Myometrial cell (primary cell): ENCODE measurements at places on chromosomes 1 and 21. TPM values are rescaled to one million over a fixed set of nuclear protein-coding genes. Genes with fewer than 3 reads are reported as not detected.

The S100A9 gene
- not detected in 2 replicates for total RNA-seq

The ODF2L gene
- 11.8 and 25.2 TPM in 2 replicates for total RNA-seq

The SPRR4 gene
- total RNA-seq = not detected in 2 replicates

The RNF207 gene
- total RNA-seq = 12.6 and 20.2 TPM in 2 replicates

The TMEM269 gene
- under 0.01 TPM in 1 of 2 replicates, not detected in the other for total RNA-seq

The NPL gene
- total RNA-seq = 1.4 and 19.9 TPM in 2 replicates

The HTR6 gene
- not detected in 2 replicates for total RNA-seq

The CA6 gene
- total RNA-seq = not detected in 2 replicates

The PCNX2 gene
- total RNA-seq = 6.1 and 53.5 TPM in 2 replicates

The PTPRC gene
- total RNA-seq = 0.18 TPM in 1 of 2 replicates, not detected in the other

The CYP4A11 gene
- total RNA-seq = not detected in 2 replicates

The LMX1A gene
- total RNA-seq = not detected in 2 replicates
